ENCODE measurements at places on chromosomes 7 and 10. TPM values are rescaled to one million over a fixed set of nuclear protein-coding genes. Genes with fewer than 3 reads are reported as not detected.

Gene TFEC
- not detected for total RNA-seq

Gene HOXA10
- total RNA-seq, result 11.8 TPM

Gene FAM237B
- not detected for total RNA-seq

Gene PDLIM1
- total RNA-seq, result 50.2 TPM

Gene SUFU
- total RNA-seq, result 6.7 TPM

Gene CPA5
- total RNA-seq, result not detected

Gene MORN4
- 5.5 TPM for total RNA-seq

Gene GPR26
- total RNA-seq, result not detected

Gene AGAP3
- 73.4 TPM for total RNA-seq

Gene SPDYE6
- not detected for total RNA-seq

Gene LMTK2
- total RNA-seq, result 28.6 TPM

Gene VWC2
- total RNA-seq, result not detected

Gene NACAD
- 1.0 TPM for total RNA-seq

Gene PLCE1
- total RNA-seq, result 1.8 TPM

Gene FUOM
- total RNA-seq, result 15.0 TPM

Gene OR6V1
- total RNA-seq, result not detected

Gene LAMB4
- total RNA-seq, result not detected

Gene SORBS1
- 2.8 TPM for total RNA-seq

Gene SHOC2
- 33.5 TPM for total RNA-seq

Gene GPR15LG
- not detected for total RNA-seq

Gene ADRB1
- 0.47 TPM for total RNA-seq

Gene AKR1C2
- 10.6 TPM for total RNA-seq

Gene KCNMA1
- total RNA-seq, result 0.59 TPM

Gene TUBB8
- 0.34 TPM for total RNA-seq

Gene BTBD16
- not detected for total RNA-seq

Gene C10orf62
- total RNA-seq, result 1.5 TPM

Gene SLIT1
- total RNA-seq, result not detected

Gene SOSTDC1
- total RNA-seq, result 13.9 TPM

Gene SSC4D
- not detected for total RNA-seq
